HFFc6 (cell line): ENCODE measurements at places on chromosomes 12 and 14. TPM values are rescaled to one million over a fixed set of nuclear protein-coding genes. Genes with fewer than 3 reads are reported as not detected.

DNA sequence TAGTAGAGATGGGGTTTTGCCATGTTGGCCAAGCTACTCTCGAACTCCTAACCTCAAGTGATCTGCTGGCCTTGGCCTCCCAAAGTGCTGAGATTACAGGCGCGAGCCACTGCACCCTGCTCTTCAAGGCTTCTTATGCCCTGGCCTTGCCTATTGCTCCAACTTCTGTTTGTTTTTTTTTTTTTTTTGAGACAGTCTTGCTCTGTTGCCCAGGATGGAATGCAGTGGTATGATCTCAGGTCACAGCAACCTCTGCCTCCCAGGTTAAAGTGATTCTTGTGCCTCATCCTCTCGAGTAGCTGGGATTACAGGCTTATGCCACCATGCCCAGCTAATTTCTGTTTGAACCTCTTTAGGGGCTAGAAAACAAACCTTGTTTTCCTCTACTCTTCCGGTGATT, 6.0 kb upstream of the ABCD4 start:
- no peak for DNase-seq

- peak; percentile 13 for DNase-seq
Measured at GRCh38 chr12:51244269-51244668, 5.6 kb downstream of the DAZAP2 start.

DNA sequence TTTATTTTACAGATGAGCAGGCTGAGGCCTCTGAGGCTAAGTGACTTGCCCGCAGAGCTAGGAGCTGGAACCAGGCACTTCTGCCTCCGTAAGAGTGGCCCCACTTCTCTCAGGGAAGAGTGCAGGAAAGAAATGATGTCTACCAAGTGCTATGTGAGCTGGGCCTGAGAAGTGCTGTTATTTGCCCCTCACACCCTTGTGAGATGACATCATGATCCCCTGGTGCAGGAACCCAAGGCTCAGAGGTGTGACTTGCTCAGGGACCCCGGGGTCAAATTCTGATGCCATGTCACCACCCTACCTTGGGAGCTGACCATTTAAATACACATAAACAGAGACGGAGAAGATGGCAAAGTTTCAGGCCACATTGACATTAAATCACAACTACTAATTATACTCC, 63.7 kb upstream of the DDX11 start:
- no peak for DNase-seq

- peak; percentile 84 for DNase-seq
Measured at GRCh38 chr12:95277139-95277538, 59.5 kb downstream of the VEZT start.

- DNase-seq, result peak; percentile 38
Measured at GRCh38 chr14:21241218-21241819, 27.9 kb downstream of the HNRNPC start.

DNA sequence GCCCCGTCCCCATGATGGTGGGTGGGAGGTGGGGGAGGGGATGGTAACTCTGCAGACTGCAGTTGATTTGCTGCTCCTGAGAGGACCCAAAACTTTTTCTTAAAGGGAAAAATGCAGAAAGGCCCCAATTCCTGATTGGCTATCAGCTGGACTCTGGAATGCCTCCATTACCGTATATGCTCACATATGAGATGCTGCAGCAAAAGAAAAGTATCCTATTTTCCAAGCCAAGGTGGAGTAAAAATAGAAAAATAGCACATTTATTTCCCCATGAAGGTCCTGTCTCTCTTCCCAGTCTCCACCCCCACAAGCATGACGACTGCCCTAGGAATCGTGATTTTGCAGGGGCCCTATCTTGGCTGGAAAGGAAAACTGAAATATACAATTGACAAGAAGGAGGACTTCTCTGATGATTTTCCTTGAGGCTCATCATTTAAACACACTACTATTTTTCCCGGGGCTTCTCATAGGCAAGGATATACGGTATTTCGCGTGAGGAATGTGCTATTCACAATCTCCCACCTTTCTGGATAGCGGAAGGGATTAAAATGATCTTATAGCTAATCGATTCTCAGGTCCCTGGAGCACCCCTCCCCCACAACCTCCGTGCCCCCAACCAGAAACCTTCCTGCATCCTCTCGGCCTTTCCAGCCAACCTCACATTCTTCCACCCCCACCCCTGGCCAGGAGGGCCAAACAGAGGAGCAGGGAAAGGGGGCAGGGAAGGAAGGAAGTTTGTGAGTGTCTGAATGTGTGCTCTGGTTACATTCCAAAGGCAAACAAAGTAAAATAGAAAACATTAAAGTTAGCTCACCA, 138.9 kb upstream of the CCND2 start:
- no peak for DNase-seq

GRCh38 chr14:59067127-59067894, 121.2 kb upstream of the DAAM1 start:
- no peak for DNase-seq

GRCh38 chr14:21084396-21084795, 14.1 kb downstream of the ZNF219 start:
- DNase-seq, result no peak

The SCNN1A gene
- total RNA-seq, result not detected in 2 replicates
